ENCODE measurements at places on chromosomes 6 and 20. TPM values are rescaled to one million over a fixed set of nuclear protein-coding genes. Genes with fewer than 3 reads are reported as not detected.

GRCh38 chr6:47483516-47483852 lies 5.9 kb downstream of the CD2AP start:
- DNase-seq, result no peak

- DNase-seq, result no peak
Observed at GRCh38 chr6:2222275-2222842, 23.0 kb downstream of the GMDS start.

- no peak for DNase-seq
Observed at GRCh38 chr6:16043171-16044135, 85.4 kb upstream of the MYLIP start.

ARHGAP40 gene
- total RNA-seq, result not detected

- DNase-seq, result no peak
Observed at GRCh38 chr6:137827977-137828810, 38.9 kb upstream of the TNFAIP3 start.

GRCh38 chr6:72149715-72150114 lies 263.4 kb downstream of the RIMS1 start:
- DNase-seq, result no peak

PRPH2 gene
- 0.83 TPM for total RNA-seq

- no peak for DNase-seq
Observed at GRCh38 chr6:84333842-84334241, 106.4 kb upstream of the CEP162 start.

DNA sequence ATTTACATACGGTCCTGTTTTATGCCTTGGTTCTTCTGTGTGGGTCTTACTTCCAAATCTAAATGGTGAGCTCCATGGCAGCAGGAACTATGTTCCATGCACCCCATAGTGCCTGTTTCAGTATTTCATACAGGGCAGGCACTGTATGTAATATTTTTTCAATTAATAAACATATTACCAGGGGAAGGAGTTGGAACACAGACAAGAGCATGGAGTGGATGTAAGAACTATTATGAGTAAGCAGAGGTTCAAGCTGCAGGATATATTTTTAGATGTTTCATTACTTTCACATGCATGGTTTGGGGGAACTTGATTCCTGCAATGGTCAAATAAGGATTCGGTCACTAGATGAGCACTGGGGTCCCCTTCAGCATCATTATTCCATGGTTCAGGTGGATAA lies 108.3 kb downstream of the KIF13A start:
- peak; percentile 59 for DNase-seq

GRCh38 chr6:2984738-2985406 lies 13.5 kb upstream of the SERPINB6 start:
- no peak for DNase-seq

- peak; percentile 98 for DNase-seq
Observed at GRCh38 chr6:45504947-45505346, 127.2 kb upstream of the SUPT3H start.

DNA sequence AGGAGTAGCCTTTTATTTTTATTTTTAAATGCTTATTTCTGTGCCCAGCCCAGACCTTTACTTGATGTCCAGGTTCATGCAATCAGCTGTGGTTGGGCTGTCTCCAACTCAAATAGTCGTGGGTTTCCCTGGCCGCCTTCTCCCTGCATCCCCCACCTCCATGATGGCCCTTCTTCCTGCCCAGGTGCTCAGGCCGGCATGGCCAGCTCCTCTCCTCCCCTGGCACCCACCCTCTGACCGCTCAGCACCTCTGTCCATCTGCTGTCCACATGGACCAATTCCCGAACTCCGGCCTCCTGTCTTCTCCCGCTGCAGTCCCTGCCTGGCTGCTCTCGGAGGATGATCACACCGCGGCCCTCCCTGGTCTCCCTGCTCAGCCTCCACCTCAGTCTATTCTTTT lies 81.2 kb upstream of the SULF2 start:
- no peak for DNase-seq

C6orf58 gene
- total RNA-seq, result not detected

SMLR1 gene
- total RNA-seq, result not detected

DNA sequence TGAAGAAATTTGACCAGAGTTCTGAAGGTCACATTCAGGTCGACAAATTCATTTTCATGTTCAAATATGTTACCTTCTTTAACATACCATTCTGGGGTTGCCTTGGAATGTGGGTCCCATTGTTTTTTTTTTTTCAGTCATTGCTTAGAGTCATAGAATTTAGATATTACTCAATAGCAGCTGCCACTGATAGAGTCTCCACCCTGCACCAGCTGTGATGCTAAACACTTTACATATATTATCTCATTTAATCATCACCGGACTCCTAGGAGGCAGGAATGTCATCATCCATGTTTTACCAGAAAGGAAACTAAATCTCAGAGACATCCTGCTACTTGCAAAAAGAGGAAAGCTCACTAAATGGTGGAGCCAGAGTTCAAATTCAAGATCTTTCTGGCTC lies 204.7 kb downstream of the ESR1 start:
- DNase-seq, result no peak

DNA sequence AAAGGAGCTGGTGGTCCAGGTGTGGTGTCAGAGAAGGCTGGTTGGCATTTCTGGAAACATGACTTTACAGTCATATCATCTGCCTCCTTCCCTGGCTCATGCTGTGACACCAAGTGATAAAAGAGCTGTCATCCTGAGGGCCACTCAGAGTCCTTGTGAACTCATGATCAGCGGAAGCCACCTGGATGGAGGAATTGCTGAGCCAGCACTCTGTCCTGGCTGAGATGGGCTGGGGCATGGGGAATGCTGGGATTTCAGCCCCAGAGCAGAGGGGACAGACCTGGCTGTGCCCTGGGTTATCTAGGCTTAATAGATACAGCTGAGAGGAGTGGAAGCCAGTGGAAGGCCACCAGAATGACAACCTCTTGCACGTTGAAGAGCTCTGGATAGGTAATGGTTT lies 214.3 kb downstream of the DHX35 start:
- no peak for DNase-seq

DNA sequence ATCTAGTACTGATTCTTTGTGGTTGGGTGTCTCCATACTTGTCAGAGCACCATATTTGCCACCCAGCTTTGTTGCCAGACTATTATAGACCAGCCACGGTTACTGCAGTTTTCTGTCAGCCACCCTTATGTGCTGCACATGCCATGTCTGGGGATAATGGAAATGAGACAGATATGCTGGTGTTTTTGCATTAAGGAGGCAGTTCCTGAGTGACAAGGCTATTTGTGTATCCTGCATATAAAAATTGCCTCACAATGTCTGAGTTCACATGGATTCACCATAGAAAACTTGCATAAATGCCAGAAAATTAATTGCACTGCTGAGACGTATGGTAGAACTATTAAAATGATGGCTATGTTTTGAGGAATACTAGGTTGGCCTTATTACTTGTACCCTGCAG lies 51.8 kb downstream of the NKAIN2 start:
- no peak for DNase-seq

GRCh38 chr6:168117942-168118341 lies 38.9 kb upstream of the FRMD1 start:
- DNase-seq, result no peak

DNA sequence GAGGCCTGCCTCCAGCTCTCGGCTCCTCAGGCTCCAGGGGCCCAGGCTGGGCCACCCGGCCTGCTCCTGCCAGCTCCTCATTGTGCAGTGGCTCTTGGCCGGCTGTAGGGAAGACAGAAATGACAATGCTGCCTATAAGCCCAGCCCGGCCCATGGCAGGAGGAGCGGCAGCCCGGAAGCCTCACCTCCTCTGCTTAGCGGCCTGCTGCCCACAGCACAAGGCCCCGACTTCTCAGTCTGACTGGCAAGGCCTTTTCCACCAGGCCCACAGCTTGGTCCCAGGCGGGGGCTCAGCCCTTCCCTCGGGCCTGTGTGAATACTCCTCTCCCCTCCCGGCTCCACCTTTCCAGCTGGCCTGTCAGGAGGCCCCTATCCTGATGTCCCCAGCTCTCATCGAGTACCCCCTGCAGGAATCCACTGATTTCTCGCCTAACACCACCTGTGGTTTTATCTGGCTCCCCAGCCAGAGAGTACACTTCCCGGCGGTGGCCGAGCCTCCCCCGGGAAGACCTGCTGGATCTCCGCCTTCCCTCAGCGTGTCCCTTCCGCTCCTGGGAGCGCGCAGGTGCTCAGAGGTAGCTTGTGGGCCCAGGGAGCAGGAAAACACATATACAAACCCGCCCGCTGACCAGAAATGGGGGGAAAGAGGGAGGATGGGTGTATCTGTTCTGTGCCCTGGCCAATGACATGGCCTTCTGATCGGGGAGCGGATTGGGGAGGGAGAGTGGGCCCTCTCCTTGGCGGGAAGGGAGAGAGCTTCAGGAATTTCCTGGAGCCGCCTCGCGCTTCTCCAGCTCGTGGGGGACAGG lies 963 bp downstream of the DDRGK1 start:
- DNase-seq, result no peak

GRCh38 chr6:139600919-139601475 lies 226.5 kb upstream of the CITED2 start:
- DNase-seq, result no peak

GRCh38 chr6:1527073-1527457 lies 82.7 kb upstream of the FOXC1 start:
- peak; percentile 58 for DNase-seq

GSTA3 gene
- not detected for total RNA-seq

BEND6 gene
- total RNA-seq, result 10.6 TPM

DNA sequence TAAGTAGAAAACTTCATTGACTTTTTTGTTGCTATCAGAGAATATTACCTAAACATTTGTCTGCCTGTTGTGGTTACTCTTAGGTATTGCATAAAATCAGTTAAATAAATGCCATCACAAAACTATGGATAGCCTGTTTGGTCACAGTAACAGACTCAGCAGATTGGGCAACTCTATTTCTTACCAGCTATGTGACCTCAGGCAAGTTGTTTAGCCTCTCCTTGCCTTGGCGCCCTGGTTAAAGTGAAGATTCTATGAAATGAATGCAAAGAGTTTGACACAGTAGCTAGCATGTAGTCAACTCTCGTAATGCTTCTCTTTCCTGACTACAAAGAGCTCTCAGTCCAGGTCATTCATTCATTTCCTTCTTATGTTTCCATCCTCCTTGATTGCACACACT lies 82.5 kb upstream of the ID4 start:
- no peak for DNase-seq

DNA sequence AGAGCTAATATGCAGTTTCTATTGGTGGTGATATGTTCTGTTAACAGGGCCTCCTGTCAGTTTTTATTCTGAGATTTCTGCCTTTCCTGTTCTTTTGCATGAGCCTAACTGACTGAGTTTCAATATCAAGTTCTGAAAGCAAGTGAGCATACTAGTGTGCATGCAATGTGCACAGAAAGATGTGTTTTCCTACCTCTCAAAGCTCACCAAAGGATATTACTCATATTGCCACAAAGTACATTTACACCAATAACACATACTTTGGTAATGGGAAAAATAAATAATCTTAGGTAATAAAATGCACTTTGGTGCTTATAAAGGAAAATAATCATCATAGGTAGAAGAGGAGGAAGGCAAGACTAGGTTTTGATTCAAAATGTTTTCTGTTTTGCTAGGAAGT lies 195.0 kb downstream of the KHDC1L start:
- no peak for DNase-seq

- peak; percentile 49 for DNase-seq
Observed at GRCh38 chr6:24766680-24767462, 7.9 kb upstream of the GMNN start.

NHLRC1 gene
- 0.83 TPM for total RNA-seq

GRCh38 chr20:34388000-34388399 lies 24.9 kb downstream of the ITCH start:
- no peak for DNase-seq

DNA sequence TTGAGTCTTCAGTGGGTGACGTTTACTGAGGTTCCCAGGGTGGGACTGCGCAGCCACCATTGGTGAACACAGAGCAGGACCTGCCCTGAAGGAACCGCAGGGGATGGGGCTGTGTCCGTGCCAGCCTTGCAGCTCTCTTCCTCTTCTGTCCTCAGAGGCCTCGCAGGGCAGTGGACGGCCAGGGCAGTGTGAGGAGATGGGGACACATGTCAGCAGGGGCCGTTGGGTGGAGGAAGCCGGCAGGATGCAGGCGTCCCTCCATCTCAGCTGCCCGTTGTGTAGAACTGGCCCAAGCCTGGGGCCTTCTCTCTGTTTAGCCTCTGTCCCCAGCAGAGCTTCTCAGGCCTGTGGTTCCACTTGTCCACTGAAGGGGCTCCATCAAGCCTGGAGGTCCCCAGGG lies 53.6 kb upstream of the SMOC2 start:
- no peak for DNase-seq

DNA sequence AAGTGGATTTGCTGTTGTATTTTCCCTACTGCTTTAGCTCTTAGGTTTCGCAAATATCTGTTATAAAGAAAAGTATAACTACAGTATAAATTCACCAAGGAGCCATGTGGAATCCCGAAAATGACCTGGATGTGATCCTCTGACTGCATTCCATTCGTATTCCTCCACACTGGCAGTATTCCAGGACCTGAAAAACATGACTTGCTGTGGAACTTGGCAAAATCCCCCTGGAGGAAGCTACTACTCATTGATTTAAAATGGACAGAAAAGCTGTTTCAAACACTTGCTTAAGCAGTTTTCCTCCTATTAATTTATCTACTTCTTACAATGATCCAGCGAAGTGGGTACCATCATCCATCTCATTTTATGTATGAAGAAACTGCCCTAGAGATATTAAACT lies 13.3 kb upstream of the ENPP5 start:
- DNase-seq, result peak; percentile 71

- no peak for DNase-seq
Observed at GRCh38 chr6:13101985-13102384, 226.4 kb downstream of the TBC1D7 start.

DNA sequence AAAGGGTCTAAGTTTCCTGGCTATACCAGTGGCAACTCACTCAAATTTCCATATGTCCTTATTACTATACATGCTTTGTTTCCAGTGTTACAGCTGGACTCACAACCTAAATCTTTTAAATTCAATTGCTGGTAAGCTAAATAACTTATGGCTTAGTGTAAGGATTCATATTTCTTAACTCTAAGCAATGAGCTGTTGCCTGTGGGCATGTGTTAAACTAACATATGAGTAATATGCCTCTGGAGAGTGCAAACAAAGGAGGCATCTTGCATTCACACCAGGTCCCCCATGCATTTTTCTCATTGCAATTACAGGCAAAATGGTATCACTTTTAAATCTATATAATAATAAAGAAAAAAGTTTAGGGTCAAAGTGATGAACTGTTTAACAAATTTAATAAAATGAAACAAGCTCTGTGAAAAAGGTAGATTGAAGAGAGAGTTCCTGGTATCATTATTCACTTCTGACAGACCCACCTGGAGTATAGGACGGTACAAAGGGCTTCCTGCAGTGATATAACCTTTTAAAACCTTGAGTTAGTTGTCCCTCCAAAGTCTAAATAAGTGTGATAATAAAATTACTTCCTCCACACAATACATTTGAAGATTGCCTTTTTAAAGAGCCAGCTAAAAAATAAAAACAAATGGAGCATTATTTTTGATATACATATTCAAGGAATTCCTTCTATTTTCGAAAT lies 57.6 kb upstream of the HMGCLL1 start:
- peak; percentile 76 for DNase-seq

SYNDIG1 gene
- not detected for total RNA-seq

DNA sequence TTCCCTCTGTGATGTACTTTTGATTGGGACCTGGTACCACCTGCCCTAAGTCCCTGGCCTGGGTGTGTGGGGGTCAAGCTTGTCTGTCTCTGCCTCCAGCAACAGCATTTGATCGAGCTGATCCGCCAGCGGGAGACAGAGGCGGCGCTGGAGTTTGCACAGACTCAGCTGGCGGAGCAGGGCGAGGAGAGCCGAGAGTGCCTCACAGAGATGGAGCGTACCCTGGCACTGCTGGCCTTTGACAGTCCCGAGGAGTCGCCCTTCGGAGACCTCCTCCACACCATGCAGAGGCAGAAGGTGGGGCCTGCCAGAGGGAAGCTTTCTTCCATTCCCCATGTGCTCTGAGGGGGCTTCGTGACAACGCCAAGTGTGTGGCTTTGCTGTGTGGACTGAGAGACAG lies 5.4 kb downstream of the GID8 start:
- DNase-seq, result no peak

NOX3 gene
- total RNA-seq, result not detected

All from IMR-90 (cell line).